ENCODE measurements at places on chromosomes 2 and 18.

- no peak for DNase-seq
These were observed 29.5 kb downstream of the TNP1 start for GRCh38 chr2:216830346-216830745.

DNA sequence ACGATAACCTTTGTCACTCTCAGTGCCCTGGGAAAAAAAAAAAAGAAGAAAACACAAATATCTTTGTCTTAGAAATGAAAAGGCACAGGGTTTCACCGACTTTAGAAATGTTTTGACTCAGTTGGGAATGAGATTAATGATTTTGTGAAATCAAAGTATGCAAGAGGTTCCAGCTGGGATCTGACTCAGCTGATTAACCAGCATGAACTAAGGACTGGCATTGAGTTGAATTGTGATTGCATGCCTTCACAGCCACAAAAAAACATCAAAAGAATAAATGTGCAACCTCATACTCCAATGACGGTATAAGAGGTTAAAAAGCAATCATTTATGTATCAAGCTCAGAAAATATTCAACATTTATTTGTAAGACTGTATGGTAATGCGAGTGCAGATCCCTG lies 566.6 kb upstream of the DSEL start:
- DNase-seq = no peak

GRCh38 chr2:207450186-207450585 lies 79.6 kb upstream of the CREB1 start:
- DNase-seq = no peak

GRCh38 chr2:18925296-18925695 lies 335.9 kb upstream of the NT5C1B start:
- DNase-seq = no peak

DNA sequence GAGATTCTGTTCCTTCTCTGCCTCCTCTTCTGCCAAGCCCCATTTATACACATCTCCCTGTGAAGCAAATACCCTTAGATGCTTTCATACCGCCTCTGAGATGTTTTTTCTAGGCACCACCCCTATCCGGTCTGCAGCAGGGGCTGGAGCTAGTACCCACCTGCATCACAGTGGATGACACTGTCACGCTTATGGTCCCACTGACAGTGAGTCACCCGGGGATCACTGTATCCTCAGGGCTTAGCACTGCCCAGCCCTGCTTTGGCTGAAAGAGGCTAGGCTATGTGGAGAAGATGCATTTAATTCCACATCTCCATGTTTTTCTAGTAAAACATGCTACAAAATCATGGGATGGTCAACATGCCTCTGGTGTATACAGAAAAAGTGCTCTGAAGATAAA lies 9.9 kb downstream of the FABP1 start:
- DNase-seq = no peak
